Lung (tissue), 17 donors: ENCODE measurements at places on chromosomes 1 and 21.

DNA sequence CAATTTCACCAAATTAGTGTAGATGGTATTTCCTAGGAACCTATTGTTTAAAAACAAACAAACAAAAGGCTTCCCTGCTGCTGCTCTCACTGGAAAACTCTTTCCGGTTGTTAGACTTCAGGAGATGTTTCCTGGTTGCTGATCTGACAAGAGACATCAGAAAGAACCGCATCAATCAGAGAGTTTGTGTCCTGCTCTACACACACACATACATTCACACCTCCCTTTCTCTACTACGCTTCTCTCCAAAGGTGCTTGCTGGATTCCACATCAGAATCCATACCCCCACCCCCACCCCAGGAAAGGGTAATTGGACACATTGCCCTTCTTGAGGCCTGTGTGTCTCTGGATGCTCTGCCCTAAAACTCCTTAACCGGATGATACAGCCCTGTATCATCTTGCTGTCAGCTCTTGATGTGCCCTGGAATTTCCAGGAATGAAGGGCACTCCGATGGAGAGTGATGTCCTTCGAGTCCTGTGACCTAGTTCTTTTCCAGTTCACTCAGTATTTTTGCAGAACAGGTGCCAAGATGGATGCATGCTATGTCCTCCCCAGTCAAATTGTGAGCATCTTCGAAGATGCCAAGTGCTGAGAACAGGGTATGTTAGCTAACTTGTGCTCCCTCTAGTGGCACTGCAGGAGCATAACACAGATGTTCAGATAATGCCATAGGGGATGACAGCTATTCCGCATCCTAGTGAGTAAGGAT is 113.7 kb upstream of the SLC35F3 start:
- DNase-seq: peak; percentile 74

- peak; percentile 43 for DNase-seq
These were observed 85.9 kb downstream of the CENPF start for GRCh38 chr1:214688891-214689290.

- no peak for DNase-seq
These were observed 47.7 kb downstream of the PGM1 start for GRCh38 chr1:63640633-63641567.

GRCh38 chr1:18527921-18528320 is 47.2 kb downstream of the KLHDC7A start:
- no peak for DNase-seq

- DNase-seq: no peak
These were observed 16.4 kb upstream of the CPLANE2 start for GRCh38 chr1:16253332-16253922.

DNA sequence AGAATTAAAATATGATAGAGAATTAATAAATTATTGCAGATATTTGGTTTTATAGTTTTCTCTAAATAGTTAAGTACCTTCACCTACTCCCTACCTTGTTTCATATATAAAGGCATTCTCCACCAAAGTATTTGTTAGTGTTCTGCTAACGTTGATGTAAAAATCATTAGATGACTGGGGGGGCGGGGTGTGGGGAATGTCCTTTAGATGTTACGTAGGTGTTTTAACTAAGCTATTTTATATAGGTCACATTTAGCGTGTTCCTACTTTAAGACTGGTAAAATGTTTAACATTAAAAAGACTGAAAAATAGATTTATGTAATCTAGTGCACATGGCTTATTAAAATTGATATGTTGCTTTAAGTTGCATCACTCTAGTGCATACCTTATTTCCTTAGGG is 48.6 kb downstream of the PTPRC start:
- no peak for DNase-seq

DNA sequence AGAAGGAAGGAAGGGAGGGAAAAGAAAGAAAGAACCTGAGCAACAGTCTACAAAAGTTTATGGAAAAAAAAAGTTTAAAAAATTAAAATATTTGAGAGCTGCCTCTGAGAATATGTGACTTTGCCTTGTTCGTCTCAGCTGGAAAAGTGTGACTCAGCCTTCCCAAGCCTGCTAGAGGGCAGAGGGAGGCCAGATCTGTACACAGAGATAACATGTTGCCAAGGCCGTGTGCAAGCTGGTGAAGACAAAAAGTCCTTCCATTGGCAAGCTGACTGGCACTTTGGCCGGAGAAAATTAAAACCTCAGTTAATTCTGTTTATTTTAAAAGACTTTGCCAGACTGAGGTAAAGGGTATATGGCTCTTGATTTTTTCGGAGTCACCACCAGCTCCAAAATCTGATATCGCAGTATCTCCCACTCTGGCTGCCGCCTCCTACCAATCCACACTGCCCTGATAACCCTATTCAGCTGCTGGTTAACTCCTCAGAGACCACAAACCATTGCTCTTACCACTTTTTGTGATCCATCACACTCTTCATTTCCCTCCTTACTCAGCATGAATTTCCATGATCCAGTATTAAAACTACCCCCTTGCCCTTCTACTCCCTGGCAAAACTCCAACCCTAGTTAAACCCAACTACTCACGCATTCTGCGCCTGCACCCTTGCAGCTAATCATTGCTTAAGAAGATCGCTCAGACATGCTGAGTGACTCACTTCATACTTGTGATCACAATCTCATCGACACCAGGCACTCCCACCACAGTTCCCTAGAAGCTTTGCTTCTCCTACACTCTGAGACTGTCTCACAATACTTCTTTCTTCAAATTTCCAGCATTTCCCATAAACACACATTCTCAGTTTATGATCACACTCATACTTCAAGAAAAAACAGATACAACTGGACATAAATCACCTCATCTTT is 5.7 kb upstream of the PPP1R15B start:
- DNase-seq: peak; percentile 66

- DNase-seq: no peak
These were observed 16.7 kb downstream of the RAB3B start for GRCh38 chr1:51973587-51974474.

DNA sequence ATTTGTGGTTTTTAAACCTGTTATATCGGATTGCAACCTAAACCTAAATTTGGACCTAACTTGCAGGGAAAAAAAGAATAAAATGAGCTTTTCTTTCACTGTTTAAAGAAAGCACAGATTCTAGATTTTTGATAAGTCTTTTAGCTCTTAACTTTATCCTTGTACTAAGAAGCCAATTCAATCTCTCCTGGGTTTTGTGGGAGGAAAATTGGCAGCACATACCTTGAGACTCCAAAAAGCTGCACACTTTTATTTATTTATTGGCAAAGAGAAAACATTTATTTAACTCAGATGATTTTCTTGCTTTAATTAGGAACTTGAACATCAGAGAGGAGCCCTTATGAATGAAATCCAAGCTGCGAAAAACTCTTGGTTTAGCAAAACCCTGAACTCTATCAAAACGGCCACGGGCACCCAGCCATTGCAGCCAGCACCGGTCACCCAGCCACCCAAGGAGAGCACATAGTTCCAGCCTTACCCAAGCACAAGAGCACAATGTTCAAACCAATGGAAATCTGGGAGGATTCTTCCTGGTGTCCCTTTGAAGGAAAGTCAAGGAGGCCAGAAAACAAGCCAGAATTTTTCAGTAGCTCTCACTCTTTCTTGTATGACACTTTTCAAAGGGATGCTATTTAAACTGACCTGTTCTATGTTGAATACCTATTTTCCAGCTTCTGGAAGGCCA is 10.1 kb upstream of the CACYBP start:
- no peak for DNase-seq

GRCh38 chr1:95004013-95004412 is 68.7 kb downstream of the ALG14 start:
- DNase-seq: no peak

DNA sequence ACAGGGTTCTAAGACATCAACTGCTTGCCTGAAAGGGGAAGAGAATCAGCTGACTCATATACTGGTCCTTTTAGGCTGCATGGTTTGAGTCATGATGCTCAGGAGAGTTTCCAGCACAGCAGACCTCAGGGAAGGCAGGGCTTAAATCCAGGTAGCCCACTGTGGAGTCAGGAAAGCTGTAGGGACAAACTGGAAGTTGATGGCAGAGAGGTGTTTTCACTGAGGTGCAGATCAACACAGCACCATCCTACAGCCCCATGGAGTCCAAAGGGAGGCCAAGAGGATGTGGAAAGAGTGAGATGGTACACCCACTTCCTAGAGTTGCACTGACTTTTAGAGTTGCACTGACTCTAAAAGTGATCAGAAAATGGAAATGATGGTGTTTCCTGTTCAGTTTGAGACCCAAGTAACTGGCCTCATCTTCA is 252.4 kb upstream of the DUSP10 start:
- no peak for DNase-seq

DNA sequence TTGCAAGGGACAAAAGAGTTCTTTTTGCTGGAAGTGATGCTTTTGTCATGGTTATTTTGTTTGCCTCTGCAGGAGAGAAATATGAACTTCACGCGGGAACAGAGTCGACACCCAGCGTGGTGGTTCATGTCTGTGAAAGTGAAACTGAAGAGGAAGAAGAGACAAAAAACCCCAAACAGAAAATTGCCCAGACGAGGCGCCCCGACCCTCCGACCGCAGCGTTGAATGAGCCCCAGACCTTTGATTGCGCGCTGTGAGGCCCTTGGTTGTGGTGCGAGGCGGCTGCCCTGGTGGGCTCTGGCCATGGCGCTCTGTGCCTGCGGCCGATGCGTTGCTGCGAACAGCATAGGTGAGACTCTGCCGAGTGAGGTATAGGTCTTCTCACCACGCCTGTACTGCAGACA is 20.9 kb upstream of the NCMAP start:
- no peak for DNase-seq

DNA sequence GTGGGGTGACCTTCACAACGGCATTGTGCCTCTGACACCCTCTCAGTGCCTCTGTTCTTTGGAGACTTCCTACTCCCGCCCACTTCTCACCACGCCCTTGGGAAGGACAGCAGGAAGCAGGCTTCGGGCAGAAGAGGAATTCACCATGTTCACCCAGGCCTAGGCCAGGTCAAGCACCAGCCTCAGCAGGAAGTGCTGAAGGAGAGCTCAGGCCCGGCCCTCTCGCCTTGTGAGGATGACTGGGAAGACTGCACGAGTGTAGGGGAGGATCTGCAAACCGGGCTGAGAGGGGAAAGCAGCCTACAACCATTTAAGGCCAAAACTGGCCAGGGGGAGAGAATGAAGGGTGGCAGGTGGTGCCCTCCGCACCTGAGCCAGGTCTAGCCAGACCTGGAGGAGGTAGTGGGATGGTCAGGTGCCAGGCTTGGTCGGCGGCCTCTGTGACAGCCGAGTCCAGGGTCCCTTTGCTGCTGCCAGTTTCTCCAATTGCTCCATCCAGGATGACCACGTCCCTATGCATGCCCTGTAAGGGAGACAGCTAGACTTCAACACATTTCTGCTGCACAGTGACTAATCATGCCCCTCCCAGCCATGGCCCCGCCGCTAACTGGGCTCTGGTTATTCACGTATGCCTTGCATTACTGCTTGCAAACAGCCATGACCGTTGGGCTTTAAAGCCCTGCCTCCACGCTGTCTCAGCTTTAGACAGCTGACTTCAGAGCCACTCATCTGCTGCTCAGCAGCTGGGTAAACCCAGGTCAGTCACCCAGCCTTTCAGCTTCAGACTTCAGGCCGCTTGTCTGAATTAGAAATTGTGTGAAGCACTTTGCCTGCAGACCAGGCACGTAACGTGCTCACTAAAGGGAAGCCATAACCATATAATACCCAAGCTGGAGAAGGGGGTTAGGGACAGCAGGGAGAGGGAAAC is 8.9 kb downstream of the MRTO4 start:
- DNase-seq: no peak

- DNase-seq: no peak
These were observed 27.5 kb downstream of the TBX15 start for GRCh38 chr1:118960567-118961136.

- no peak for DNase-seq
These were observed 128.3 kb downstream of the NRDC start for GRCh38 chr1:51750218-51750617.

- DNase-seq: peak; percentile 7
These were observed 4.8 kb downstream of the PHACTR4 start for GRCh38 chr1:28374297-28374696.

- no peak for DNase-seq
These were observed 2.3 kb downstream of the OR14K1 start for GRCh38 chr1:247740721-247741120.

DNA sequence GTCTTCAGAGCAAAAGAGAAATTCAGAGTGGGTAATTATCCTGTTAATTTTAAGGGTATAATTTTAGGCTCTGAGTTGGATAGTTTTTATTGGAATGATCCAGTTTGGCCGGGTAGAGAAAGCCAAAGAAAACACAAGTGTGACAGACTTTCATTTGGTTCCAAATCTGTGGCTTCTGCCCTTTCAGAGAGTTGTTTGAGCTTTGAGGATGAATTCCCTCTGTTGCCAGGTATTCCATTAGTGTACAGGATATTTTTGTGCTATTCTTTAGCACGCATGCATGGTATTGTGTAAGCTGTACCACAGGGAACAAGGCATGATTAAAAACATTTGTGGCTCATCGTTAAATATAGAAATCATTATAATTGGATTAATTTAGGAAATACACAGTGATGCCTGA is 384.4 kb downstream of the ADGRL2 start:
- DNase-seq: no peak

DNA sequence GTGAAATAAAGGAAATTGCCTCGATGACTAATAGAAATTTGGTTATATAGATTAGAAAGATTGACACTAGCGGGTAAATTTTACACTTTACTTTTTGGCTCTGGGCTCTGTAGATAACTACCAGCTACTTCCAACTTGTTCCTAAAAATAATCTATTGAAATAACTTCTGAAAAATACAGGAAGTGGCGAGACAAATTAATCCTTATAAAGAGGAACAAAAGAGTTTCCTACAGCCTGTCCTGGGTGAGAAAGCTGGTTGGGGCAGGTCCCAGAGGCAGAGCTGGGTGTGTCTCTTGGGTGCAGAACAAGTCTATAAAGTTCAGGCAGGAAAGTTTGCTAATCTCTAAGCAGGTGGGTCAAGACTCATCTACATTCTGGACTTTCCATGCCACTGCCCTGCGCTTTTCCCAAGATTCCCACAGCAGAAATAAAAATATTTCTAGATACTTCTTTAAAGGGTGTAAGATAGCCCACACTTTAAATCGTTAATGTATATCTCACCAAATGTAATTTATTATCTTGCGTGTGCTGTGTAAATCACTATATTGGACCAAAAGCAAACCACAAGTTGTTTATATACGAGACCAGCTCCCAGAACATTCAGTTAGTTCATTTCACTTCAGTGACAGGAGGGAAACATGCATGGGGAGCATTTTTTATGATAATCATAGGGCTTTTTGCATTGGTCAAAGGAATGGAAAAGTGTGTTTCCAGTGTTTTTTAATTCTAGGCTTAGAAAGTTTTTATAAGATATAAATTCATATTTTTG is 70.1 kb upstream of the NRIP1 start:
- no peak for DNase-seq

- DNase-seq: peak; percentile 91
These were observed 1.1 kb downstream of the SKI start for GRCh38 chr1:2229037-2229864.

DNA sequence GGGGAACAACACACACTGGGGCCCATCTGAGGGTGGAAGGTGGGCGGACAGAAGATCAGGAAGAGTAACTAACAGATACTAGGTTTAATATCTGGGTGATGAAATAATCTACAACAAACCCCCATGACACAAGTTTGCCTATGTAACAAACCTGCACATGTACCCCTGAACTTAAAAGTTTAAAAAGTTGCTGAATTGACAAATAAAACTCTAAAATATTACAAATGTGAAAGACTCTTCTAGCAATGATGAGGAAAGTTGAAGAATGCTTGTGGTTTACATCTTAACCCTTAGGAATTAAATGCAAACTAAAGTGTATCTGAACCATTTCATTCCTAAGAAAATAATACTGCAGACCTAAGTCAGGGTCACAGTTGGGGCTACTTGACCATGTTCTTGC is 525.6 kb upstream of the CAMK1G start:
- no peak for DNase-seq

- peak; percentile 91 for DNase-seq
These were observed 811.9 kb upstream of the RGS18 start for GRCh38 chr1:191346381-191346780.

- DNase-seq: no peak
These were observed 41.6 kb upstream of the USP1 start for GRCh38 chr1:62395291-62395690.
